ENCODE measurements at places on chromosomes 5 and 9.

DNA sequence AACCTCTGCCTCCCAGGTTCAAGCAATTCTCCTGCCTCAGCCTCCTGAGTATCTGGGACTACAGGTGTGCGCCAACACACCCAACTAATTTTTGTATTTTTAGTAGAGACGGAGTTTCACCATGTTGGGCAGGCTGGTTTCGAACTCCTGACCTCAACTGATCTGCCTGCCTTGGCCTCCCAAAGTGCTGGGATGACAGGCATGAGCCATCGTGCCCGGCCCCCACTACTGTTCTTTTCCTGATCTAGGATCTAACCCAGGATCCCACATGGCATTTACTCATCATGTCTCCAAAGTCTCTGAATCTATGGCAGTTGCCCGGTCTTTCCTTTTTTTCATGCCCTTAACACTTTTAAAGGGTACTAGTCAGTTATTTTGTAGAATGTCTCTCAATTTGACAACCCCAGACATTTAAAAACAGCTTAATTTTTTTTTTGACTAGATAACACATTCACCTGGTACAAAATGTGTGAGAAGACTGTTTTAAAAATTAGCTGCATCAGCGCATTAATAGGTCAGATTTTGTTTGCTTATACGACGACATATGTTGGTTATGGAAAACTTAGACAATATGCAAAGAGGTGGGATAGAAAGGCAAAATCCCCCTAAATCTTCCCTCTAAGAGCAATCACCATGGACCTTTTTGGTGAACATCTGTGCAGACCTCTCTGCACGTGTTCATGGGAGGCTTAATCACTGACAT, 46.5 kb downstream of the STOM start:
- DNase-seq, result no peak

GRCh38 chr5:140567136-140567818, 2.6 kb downstream of the SLC35A4 start:
- DNase-seq, result no peak

- no peak for DNase-seq
Observed at GRCh38 chr5:67065696-67066095, 130.9 kb downstream of the CD180 start.

GRCh38 chr5:65825408-65826328, 100.7 kb upstream of the ERBIN start:
- peak; percentile 42 for DNase-seq

DNA sequence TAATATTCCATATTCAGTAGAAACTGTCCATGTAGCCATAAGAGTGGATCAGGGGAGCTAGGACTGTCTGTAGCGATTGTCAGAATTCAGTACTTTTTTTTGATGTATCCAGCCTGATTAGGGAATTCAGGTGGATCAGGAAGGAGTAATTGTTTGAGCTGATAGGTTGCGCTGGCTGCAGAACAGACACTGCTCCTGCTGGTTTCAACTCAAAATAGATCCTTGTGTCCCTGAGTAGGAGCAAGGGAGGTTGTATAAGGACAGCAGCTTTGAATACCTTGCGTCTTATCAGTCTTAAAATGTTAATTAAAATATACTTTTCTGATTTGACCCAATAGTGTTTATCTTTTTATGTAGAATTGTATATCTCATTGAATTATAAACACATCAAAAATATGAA, 229.6 kb downstream of the KDM4C start:
- DNase-seq, result no peak

DNA sequence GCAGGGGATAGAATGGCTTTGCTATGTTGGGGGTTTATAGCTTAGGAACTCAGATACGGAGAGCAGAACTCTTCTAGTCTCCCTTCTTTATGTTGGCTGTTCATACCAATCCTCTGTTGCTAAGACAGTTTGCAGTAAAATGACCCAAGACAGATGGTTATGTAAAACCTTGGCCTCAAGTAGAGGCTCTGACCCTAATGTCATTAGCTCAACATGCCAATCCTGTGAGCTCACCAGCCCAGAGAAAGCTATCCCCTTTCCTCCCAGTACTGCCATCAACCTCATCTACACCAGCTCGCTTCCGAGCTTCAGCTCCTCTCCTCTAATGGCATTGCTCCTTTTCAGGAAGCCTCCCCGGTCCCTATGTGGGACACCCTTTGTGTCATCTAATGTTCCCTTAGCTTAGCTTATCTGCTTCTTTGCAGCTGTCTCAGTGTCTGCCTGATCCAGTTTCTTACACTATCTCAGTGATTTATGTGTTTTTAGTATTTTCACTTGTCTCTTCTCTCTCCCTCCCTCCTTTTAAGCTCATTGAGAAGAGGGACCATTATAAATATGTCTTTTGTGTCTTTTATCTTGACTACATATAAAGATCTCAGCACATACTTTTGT, 281.3 kb upstream of the CLINT1 start:
- no peak for DNase-seq

DNA sequence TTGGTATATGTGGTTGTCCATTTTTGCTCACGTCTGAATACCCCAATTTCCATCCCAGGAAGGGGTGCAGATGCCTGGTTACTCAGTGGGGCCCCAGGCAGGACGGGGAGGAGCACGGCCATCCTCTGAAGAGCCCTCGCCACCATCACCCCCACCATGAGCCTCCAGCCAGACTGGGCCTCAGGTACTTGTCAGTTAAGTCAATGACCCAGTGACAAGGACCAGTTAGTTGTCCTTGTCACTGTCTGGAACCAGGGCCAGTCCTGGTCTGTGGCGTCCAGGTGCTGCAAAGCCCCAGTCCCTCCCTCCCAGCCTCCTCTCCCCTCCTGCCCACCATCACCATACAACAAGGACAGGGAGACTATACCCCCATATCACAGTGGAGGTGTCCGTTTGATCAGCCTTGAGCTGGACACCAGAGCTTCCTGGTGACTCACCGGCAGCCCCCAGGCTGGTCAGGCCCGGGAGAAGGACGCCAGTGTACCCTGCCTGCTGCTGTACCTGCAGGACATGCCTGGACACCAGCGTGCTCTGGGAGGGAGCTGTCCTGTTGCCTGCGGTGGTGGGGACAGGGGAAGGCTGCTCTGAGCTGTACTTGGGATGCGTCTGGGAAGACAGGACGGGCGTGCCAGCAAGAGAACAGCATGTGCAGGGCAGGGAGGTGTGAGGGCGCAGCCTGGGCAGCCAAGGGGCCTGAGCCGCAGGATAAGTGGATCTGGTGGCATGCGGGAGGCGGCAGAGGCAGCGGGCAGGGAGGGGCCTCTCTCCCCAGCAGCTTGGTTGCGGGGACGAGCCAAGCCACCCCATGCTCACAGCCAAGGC, 32.6 kb upstream of the TTLL11 start:
- no peak for DNase-seq

- no peak for DNase-seq
Observed at GRCh38 chr9:134993416-134993815, 75.7 kb upstream of the FCN1 start.

DNA sequence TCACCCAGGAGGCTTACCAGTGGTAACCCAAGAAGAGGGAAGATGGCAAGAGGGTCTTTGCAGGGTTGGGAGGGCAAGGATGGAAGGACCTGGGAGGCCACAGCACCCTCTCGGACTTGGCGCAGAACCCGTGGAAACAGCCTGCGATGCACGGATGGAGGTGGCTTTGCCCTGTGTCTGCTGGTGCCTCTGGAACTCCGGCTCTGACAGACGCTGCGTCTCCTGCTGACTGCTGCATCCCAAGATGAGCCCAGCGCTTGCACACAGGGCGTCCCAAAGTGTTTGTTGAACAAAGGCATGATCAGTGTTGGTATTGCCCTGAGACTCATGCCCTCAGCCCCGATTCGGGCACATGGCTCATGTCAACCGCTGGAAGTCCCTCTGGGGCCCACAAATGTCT, 2.0 kb upstream of the RNU6ATAC start:
- DNase-seq, result no peak

DNA sequence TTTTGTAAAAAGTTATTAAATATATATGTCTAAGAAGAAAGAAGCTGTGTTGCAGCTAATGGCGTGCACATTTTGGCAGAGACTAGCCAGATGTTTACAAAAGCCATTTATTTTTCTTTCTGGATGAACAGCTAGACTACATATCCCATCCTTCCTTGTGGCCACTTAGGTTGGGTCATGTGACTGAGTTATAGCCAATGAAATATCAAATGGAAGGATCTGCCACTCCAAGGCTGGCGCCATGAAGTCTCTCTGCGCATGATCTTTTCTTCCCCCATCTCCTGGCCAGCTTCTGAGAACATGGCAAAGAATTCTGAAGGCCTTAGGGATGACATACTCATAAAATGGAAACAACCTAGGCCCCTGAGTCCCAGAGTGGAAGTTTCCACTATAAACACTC, 244.2 kb upstream of the DAB2 start:
- DNase-seq, result no peak

GRCh38 chr5:169286572-169287300, 14.2 kb downstream of the SLIT3 start:
- no peak for DNase-seq

- no peak for DNase-seq
Observed at GRCh38 chr9:21964925-21965385, 29.2 kb downstream of the CDKN2A start.

DNA sequence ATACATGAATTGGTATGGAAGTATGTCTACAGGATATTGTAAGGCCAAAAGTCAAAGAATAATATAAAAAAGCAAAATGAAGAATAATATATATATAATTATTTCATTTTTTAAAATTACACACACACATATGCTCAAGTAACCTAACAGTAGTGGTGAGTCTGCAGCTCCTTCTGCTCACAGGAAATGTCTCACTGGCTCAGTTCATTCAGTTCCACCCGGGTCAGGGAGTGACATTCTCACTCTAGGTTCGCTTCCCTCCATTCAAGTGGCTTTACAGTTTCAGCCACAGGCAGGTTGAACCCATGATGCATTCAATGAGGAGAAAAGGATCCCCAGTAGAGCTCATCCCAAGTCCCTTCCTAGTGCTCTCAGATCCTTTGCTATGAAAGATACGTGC, 90.8 kb downstream of the SUSD1 start:
- DNase-seq, result no peak

- DNase-seq, result no peak
Observed at GRCh38 chr5:149561848-149562247, 10.6 kb upstream of the CSNK1A1 start.

DNA sequence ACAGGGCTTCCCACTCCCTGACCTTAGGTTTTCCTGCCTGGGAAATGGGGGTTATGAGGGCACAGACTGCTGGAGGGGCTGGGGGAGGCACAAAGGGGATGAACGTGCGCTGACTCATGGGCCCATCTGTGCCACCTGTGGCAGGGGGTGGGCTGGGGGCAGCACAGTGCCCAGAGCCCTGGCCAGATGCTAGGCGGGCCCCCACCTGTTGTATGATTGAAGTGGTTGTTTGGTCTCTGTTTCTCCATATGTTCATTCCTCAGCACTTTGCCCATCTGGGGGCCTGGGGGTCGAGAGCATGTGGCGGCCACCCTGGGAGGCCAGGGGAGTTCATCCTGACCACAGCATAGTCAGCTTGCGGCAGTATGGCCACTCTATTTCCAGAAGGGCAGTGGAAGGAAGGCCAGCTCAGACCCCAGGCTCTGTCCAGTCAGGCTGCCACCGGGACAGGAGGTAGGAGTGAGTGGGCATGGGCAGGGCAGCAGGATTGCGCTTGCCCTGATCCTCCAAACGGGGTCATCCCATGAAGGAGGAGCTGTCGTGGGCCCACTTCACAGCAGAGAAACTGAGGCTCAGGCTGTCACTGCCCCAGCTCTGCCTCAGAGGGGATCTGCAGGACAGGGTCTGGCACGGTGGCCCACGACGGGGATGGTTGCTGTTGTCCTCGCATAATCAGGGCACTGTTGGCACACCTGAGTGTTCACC, 841 bp upstream of the NINJ1 start:
- DNase-seq, result no peak

DNA sequence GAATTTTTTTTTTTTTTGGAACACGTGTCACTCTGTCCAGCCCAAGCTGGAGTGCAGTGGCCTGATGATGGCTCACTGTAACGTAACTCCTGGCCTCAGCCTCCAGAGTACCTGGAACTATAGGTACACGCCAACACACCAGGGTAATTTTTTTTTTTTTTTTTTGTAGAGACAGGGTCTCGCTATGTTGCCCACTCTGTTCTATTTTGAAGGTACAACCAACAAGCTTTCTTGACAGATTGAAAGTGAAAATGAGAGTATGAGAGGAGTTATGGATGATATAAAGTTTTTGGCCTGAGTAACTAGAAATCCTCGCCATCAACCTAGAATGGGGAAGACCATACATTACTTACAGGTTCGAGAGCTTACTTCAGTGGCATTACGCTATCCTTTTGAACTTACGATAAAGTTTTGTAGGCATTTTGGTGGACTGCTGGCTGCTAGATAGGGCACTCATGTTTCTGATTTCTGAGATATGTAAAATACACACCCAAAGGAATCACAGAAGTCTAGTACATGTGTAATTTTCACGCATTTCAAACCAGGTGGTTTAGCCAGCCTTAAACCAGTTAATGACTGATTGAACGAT, 806 bp upstream of the CDC42SE2 start:
- DNase-seq, result no peak

DNA sequence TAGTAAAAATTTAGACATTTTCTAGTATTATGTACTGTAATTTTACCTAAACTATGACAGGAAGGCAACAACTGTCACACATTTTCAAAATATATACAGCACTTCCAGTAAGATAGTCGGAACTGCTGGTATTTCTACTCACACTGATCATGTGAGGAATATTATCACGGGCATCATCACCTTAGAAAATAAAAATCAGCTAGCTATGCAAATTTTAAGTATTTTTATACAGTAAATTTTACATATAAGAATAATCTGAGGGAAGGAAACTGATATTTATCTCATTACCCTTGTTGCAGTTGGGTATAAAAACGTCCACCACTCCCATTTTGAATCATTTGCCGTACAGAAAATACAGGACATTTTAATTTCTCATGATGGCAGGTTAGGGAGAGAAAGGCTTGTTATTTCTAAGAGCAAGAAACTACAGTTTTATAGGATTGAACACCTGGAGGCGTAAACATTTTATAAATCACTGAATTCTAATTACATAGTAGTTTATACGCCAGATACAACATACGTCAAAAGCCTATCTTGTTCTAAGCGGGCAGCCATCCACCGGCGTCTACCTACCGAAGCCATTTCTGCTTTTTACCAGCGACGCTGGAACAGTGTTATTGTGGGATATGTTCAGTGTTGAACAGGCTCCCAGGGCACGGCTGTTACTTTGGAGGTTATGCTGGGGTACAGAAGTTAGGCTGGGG, 729 bp upstream of the TNPO1 start:
- DNase-seq, result no peak
